ENCODE measurements at places on chromosomes 12 and 14.

DNA sequence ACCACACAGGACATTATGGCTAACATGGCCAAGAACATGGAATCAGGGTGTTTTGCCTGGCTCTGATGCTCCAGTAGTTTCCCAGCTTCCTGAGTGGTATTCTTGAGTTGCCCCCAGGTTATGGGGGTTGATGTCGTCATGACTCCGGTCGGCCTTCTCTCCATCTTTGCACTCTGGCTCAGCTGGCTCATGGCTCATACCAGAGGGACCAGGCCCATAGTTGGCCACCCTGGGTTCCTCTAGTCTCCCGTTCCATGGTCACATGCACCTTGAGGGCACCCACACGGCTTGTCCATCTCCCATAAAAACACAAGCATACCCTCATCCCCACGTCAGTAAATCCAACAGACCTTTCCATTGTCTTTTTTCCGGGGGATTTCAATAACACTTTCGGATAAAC is 23.7 kb upstream of the MAPKAPK5 start:
- no peak for DNase-seq

GRCh38 chr14:89134640-89135039 is 282.4 kb downstream of the FOXN3 start:
- DNase-seq: no peak

GRCh38 chr12:29376118-29376517 is 4.9 kb downstream of the ERGIC2 start:
- DNase-seq: no peak

DNA sequence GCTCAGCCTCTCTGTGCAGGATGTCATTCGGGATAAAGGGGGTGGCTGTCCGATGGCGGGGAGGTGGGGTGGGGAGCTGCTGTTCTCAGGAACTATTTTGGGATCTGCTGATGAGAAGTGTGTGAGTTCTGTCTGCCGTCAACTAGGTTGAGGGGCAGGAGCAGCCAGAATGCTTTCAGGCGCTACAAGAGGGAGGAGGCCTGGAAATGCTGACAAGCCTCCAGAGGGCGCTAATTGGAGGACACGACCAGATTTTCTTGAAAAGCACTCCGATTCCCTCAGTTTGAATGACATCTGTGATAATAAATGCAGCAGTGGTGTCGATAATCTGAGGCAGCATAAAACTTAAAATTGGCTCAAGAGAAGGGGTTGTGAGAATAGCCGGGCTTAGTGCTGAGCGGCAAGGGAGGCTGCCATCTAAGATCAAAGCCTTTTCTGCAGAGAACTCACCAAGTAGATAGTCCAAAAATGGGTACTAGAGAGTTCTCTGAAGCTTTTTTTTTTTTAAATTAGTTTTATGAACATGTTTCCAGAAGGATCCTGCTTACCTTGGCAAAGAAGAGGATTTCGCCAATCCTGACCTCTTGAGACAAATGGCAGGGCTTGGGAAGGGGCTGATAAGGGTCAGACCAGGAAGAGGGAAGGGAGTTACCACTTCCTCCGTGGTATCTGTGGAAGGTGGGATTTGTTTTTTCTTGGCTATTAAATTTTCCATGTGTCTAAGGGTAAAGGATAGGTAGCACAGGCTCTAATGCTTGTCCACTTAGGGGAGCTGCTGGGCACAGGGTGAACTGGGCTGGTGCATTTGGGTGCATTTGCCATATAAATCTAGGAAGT is 94.4 kb downstream of the CRACR2A start:
- peak; percentile 87 for DNase-seq

- DNase-seq: no peak
These were observed 2.1 kb downstream of the KIF21A start for GRCh38 chr12:39440781-39441180.

DNA sequence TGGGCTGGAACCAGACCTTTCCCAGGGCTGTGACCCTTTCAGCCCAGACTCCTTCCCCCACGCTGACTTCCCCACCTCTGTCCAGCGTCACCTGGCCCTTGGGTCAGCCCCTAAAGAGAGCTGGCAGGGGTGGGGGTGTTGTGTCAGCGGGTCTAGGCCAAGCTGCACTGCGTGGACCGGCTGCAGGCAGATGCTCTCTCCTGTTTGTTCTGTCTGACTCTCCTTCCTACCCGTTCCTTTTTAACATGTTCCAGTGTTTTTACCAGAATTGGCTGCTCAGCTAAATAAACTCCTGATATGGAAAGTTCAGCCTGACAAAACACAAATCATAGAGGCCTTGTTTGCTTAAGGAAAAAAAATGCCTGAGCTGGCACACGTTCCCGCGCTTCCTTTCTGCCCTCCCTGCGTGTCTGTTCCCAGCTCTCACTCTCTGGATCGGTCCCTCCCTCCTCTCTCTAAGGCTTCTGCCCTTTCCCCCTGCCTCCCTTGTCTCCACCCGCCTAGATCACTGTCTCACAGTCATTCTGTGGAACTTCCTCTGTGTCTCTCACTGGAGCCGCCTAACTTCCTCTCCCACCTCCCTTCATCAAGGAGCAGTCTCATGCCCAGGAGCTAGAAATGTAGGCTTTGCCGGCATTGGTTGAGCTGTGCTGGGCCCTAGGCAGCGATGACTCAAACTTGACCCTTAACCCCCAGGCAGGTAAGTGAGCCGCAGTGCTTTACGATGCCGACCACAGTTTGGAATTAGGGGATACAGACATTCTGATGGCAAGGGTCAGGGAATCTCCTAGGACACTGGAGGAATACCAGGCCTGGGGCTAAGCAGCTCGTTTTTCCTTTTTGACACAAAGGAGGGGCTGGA is 15.5 kb upstream of the MLXIP start:
- no peak for DNase-seq

- peak; percentile 39 for DNase-seq
These were observed 14.9 kb downstream of the SLC38A2 start for GRCh38 chr12:46357438-46358324.
